ENCODE measurements at places on chromosomes 12 and 14. TPM values are rescaled to one million over a fixed set of nuclear protein-coding genes. Genes with fewer than 3 reads are reported as not detected.

- H3K36me3 ChIP-seq = no peaks in the 10 kb centered on the region
- peaks cover 3% of the 10 kb centered on the region for H3K27me3 ChIP-seq
- no peak for DNase-seq
Observed at GRCh38 chr14:37972941-37973887, 234.5 kb upstream of the SSTR1 start.

SLC6A15 gene
- 2.8 TPM for total RNA-seq

GPHN gene
- total RNA-seq = 43.5 TPM

OR4E2 gene
- not detected for total RNA-seq

BCL11B gene
- 0.28 TPM for total RNA-seq
